DMS79 (cell line): ENCODE measurements at places on chromosomes 6 and 20.
A peak's percentile ranks its signal among the peaks of the same experiment; 100 is the strongest.

DNA sequence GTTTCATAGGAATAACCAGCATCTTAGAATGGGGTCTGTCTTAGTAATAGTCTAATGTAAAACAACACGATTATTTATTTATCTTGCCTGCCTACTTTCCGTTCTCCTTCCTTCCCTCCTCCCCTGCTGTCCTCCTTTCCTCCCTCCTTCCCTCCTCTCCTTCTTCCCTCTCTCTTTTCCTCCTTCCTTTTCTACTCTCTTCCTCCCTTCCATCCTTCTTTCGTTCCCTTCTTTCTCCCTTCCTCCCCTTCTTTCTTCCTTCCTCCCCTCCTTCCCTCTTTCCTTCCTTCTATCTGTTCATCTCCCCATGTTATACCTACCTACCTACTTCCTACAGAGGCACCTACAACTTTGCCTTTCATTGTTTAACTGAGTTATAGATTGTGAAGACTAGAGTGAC is 940.6 kb downstream of the KIF16B start:
- DNase-seq = no peak

GRCh38 chr6:2817903-2818443 is 23.7 kb downstream of the SERPINB1 start:
- DNase-seq = no peak

DNA sequence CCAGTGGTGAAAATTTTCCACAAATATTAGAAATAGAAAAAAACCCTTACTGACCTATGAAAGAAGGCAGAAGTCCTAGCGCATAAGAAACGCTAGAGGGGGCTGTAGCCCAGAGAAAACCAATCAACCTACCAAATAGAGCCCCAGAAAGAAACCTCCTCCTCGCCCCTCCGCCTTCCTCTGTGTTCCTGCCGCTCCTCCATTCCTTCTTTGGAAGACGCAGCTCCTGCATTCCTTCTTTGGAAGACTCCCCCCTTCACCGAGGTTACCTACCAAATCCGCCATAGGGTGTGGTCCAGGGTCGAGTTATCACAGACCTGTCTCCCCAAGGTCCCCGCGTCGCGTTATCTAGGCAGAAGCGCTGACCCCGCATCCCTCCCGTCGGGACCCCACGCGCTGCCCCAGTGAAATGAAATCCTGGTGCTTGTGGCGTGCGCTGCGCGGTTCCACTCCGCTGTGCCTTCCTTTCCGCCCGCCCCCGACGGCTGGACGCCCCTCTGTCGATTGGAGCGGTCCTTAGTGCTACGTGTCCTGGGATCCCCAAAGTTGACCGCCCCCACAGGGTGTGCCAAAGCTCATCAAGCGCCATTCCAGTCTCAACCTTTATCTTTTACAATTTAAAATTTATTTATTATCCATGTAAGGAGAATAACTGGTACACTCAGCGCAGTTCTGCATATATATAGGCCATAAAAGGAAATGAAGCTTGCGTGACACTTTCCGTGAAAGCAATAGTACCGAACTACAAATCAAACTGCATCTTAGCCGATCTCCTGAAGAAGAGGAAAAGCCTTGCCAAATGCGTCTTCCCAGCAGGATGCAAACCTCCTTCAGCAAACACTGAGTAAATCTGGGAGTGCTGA is 13.0 kb downstream of the RPP21 start:
- peak; percentile 15 for DNase-seq

DNA sequence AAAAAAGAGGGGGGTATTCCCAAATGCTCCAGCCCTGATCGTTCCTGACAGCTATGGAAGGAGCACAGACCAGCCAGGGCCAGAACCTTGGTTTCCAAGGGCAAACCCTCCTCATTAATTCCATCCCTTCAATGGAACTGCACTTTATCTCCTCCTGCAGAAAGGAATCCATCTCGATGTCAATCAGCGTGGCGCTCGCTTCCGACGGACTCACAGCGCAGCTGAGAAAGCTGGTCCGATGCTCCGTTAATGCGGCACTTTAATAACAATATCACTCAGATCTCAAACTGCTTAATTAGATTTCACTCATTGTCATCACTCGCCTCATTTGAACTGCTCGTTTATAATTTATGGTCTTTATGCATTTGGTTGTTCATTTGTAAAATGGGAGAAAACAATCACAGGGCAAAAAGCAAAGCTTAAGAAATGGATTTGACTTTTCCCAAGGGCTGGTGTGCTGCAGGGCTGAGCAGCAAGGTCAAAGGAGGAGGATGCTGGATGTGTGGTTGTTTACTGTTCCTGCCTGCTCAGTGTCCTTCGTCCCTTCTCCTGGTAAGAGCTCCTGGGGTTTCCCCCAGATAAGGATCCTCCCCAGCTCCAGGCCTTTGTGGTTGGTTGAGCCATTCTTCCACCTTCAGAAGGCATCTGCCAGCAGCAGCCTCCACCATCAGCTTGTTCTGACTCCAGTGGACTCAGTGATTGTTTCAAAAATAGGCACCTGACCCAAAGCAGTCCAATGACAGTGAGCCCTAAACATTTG is 152.7 kb downstream of the ANKRD60 start:
- DNase-seq = no peak

DNA sequence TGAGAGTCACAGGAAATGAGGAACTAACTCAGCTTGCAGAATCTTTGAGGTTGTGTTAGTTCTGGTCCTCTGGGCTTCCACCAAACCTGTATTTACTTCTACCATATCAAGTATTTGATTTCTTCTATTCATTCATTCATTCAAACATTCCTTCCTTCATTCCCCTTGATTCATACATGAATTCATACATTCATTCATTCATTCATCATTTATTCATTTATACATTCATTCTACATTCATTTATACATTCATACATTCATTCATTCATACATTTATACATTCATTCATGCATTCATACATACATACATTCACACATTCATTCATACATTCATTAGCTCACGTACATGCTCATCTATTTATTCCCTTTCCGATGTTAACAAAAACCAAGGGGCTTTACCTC is 120.3 kb downstream of the BMP7 start:
- no peak for DNase-seq

GRCh38 chr6:166381733-166382499 is 824 bp downstream of the MPC1 start:
- peak; percentile 49 for DNase-seq

- no peak for DNase-seq
Observed at GRCh38 chr20:17457079-17457478, 74.1 kb downstream of the BFSP1 start.

DNA sequence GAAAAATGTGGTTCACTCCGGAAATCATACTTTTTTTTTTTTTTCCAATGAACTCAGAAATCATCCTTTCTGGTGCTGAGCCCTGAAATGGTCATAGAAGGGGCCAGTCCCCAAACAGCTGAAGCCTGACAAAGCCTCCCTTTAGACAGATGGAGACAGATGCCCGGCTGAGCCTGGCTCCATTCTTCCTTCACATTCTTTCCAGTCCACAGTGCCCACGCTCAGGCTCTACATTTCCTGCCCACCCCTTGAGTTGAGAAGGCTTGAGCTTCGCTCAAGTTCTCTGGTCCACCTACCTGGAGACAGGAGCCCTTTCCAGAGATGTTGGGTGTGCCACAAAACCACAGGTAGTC is 41.2 kb downstream of the KCNK5 start:
- no peak for DNase-seq

DNA sequence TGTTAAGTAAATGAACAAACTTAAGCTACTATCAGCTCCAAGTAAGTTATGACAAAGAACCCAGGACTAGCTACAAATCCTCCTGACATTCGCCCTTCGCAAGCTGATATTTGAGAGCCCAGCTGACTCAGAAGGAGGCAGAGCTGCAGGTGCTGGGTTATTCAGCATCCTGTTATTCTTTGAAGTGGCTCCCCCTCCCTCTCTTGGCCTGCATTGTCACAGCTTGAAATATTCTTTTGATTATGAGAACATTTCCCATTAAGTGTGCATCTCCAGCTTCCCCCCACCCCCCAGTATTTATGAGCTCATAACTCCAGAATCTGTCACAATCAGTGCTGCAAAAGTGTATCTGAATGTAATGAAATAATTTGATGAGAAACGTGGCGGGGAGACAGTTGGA is 78.8 kb upstream of the RALY start:
- no peak for DNase-seq

DNA sequence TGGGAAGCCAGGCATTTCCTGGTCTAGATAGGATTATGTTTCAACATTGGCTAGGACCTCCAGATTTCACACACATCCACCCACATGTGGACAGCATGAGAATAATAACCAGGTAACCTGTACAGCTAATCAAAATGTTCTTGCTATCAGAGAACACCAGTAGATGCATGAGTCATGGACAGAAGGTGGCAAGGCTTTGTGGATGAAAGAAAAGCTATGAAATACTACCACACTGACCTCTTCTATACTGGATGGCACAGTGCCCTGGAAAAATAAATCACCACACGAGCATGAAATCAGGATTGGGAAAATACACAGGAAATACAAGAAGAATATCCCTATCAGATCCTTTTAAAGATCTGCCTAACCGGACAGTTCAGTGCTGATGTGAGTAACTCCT is 113.0 kb downstream of the GMDS start:
- no peak for DNase-seq

- DNase-seq = no peak
Observed at GRCh38 chr6:91482498-91482897, 895.6 kb upstream of the MAP3K7 start.

- no peak for DNase-seq
Observed at GRCh38 chr6:125258651-125259353, 43.0 kb downstream of the HDDC2 start.

GRCh38 chr6:158938811-158939254 is 61.2 kb downstream of the RSPH3 start:
- no peak for DNase-seq

- DNase-seq = peak; percentile 66
Observed at GRCh38 chr6:34657307-34657978, 39.1 kb downstream of the ILRUN start.

GRCh38 chr6:63862486-63863198 is 227.0 kb downstream of the PHF3 start:
- no peak for DNase-seq

- no peak for DNase-seq
Observed at GRCh38 chr6:39493174-39493573, 170.7 kb upstream of the KCNK16 start.

GRCh38 chr6:147528511-147529145 is 20.1 kb downstream of the SAMD5 start:
- DNase-seq = no peak

DNA sequence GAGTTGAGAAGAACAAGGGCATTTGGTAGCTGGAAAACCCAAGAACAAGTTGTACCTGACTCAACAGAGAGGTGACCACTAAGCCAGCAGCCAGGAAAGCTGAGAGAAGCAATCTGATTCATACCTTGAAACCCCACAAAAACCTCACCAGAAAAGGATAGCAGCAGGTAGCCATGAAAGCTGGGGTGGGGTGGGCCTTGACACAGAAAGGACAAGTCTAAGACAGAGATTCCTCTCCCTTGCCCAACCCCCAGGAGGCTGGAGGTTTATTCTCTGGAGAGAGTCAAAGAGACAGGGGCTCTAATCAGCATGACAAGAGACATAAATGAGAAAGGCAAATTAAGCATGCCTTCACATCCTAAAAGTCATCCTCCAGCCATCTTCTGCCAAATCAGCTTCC is 151.7 kb upstream of the DST start:
- no peak for DNase-seq

- DNase-seq = no peak
Observed at GRCh38 chr6:90466154-90466940, 120.5 kb downstream of the MAP3K7 start.

- DNase-seq = no peak
Observed at GRCh38 chr20:60455272-60455671, 497.0 kb downstream of the CDH26 start.

DNA sequence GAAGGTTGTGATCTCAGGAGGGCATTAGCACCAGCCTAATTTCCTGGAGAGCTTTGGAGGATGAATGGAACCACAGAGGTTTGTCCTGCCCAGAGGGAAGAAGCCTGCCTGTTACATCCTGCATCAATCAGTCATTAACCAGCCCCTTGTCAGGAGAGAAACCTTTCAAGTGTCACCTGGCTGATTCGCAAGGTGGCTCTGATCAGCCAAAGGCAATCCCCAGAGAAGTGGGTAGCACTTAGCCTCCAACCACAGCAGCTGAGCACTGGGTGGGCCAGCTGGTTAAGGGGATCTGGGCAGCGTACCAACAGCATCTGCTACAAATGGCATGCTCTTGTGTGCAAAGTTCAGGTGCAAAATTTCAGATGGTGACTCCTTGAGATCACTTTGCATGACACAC is 26.9 kb downstream of the ANKEF1 start:
- DNase-seq = peak; percentile 98

- DNase-seq = no peak
Observed at GRCh38 chr6:43997345-43997677, 129.9 kb downstream of the MRPL14 start.

- no peak for DNase-seq
Observed at GRCh38 chr20:35796571-35796970, 24.8 kb downstream of the PHF20 start.

- no peak for DNase-seq
Observed at GRCh38 chr6:166078294-166078693, 89.4 kb downstream of the TBXT start.
